ENCODE measurements at places on chromosomes 7 and 10. TPM values are rescaled to one million over a fixed set of nuclear protein-coding genes. Genes with fewer than 3 reads are reported as not detected.

GRCh38 chr7:85065888-85066485 lies 120.9 kb downstream of the SEMA3D start:
- DNase-seq = no peak
- H3K27me3 ChIP-seq = no peaks in the 10 kb centered on the region
- peaks cover 14% of the 10 kb centered on the region for H3K36me3 ChIP-seq
- H3K27ac ChIP-seq = peak overlapping the region; percentile 50

GRCh38 chr7:1501487-1502270 lies 2.5 kb downstream of the INTS1 start:
- peak overlapping the region; percentile 86 for H3K4me3 ChIP-seq
- no peaks in the 10 kb centered on the region for H3K36me3 ChIP-seq
- H3K4me1 ChIP-seq = peaks cover 9% of the 10 kb centered on the region
- H3K27ac ChIP-seq = no peak overlapping the region

- H3K36me3 ChIP-seq = no peaks in the 10 kb centered on the region
- no peaks in the 10 kb centered on the region for H3K27me3 ChIP-seq
- DNase-seq = no peak
- peaks cover 27% of the 10 kb centered on the region for H3K4me1 ChIP-seq
Observed at GRCh38 chr10:24042884-24043283, 166.1 kb upstream of the KIAA1217 start.

GRCh38 chr7:152185558-152185957 lies 160.1 kb downstream of the GALNT11 start:
- DNase-seq = no peak
- H3K4me3 ChIP-seq = no peak overlapping the region
- H3K4me1 ChIP-seq = no peaks in the 10 kb centered on the region
- H3K36me3 ChIP-seq = peaks cover 29% of the 10 kb centered on the region

Gene SVIL
- 171 TPM for total RNA-seq

GRCh38 chr10:114420811-114421485 lies 16.6 kb upstream of the AFAP1L2 start:
- no peak overlapping the region for H3K27ac ChIP-seq
- H3K4me1 ChIP-seq = peaks cover 7% of the 10 kb centered on the region
- H3K4me3 ChIP-seq = no peak overlapping the region
- no peak for DNase-seq
- H3K27me3 ChIP-seq = peaks cover 19% of the 10 kb centered on the region

Gene OSBPL3
- total RNA-seq = 43.7 TPM

- H3K27ac ChIP-seq = no peak overlapping the region
- no peaks in the 10 kb centered on the region for H3K4me1 ChIP-seq
- no peaks in the 10 kb centered on the region for H3K27me3 ChIP-seq
- DNase-seq = no peak
- no peaks in the 10 kb centered on the region for H3K36me3 ChIP-seq
Observed at GRCh38 chr7:118252087-118252486, 27.6 kb downstream of the ANKRD7 start.

DNA sequence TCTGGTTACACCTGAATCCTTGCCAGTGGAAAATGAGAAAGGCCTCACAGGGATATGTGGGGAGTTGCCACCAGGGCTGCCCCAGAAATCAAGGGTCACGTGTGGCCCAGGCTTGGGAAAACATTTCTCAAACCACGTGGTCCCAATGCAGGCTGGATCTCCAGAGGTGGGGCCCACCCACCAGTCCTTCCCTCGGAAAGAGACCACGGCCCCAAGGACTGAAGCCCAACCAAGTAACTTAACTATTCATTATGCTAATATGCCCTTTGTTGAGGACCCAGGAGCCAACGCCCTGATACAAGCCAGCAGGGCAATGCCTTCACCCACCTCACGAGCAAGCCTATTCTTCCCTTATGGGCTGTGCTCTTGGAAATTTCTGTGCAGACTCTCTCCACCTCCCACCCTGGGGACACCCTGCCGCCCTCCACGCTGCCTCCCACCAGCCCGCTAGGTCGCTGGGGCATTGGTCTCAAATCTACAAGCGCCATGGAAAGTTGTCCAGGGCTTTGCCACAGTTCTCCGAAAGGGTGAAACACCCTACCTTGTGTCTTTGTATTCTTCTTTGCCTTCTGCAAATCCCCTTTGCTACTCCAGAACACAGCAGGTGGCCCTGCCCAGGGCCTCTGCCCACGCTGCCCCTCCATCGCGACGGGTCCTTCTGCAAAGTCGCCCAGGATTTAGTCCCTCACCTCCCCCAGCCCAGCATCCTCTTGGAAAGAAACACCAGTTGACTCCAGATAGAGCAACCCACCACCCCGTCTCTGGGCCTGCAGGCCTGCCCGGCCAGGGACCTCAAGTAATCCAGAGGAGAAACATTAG lies 8.8 kb downstream of the TNS3 start:
- no peak for DNase-seq
- peak overlapping the region; percentile 65 for H3K27ac ChIP-seq
- peaks cover 23% of the 10 kb centered on the region for H3K36me3 ChIP-seq

GRCh38 chr10:49298671-49298982 lies 343 bp upstream of the C10orf71 start:
- H3K4me3 ChIP-seq = peak overlapping the region; percentile 58
- peaks cover 25% of the 10 kb centered on the region for H3K4me1 ChIP-seq
- peak overlapping the region; percentile 25 for H3K27ac ChIP-seq
- DNase-seq = no peak

GRCh38 chr10:101693651-101693977 lies 1.4 kb downstream of the FBXW4 start:
- no peaks in the 10 kb centered on the region for H3K27me3 ChIP-seq
- DNase-seq = no peak
- H3K4me3 ChIP-seq = peak overlapping the region; percentile 97
- H3K27ac ChIP-seq = peak overlapping the region; percentile 99
- H3K36me3 ChIP-seq = no peaks in the 10 kb centered on the region
- H3K4me1 ChIP-seq = peaks cover 42% of the 10 kb centered on the region

- no peak for DNase-seq
- H3K4me3 ChIP-seq = no peak overlapping the region
- H3K27ac ChIP-seq = no peak overlapping the region
- peaks cover 4% of the 10 kb centered on the region for H3K4me1 ChIP-seq
- no peaks in the 10 kb centered on the region for H3K27me3 ChIP-seq
Observed at GRCh38 chr7:93245525-93246432, 13.6 kb downstream of the VPS50 start.

GRCh38 chr7:83301416-83301815 lies 138.7 kb upstream of the PCLO start:
- no peaks in the 10 kb centered on the region for H3K36me3 ChIP-seq
- H3K4me3 ChIP-seq = no peak overlapping the region
- H3K27ac ChIP-seq = no peak overlapping the region
- no peaks in the 10 kb centered on the region for H3K4me1 ChIP-seq

Gene PPP1R3C
- total RNA-seq = 5.4 TPM

GRCh38 chr10:83617692-83618545 lies 521.4 kb upstream of the GHITM start:
- H3K27me3 ChIP-seq = peaks cover 2% of the 10 kb centered on the region
- peak overlapping the region; percentile 6 for H3K4me3 ChIP-seq
- no peak for DNase-seq

Gene CHCHD1
- total RNA-seq = 37.1 TPM

Gene CDC14C
- total RNA-seq = not detected

DNA sequence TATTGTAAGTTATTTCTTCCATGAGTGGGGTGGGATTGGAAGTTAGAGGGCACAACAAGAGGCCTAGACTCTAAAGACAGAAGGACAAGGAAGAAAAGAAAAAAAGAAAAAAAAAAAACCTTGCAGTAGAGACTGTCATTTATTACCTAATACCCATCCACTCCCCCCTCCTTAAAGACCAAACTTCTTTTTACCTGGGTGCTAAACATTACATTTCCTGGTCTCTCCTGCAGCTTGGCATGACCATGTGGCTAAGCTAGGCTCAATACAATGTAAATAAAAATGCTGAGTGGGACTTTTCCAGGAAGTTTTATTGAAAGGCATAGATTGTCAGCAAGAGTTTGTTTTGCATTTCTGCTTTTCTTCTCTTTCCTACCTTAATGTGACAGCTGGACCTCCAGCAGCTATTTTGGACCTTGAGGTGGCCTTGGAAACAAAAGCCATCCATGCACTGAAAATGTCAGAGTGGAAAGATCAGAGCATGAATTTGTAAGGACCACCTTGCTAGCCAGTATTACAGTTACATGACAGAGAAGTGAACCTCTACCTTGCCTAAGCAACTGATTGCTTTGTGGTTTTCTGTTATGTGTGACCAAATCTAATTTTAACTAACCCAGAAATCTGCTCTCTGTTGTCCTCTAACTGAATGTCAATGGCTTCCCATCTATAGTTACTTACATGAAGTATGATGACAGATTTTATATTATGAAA lies 81.3 kb upstream of the SFMBT2 start:
- no peak overlapping the region for H3K4me3 ChIP-seq
- peaks cover 10% of the 10 kb centered on the region for H3K27me3 ChIP-seq
- no peak overlapping the region for H3K27ac ChIP-seq
- no peak for DNase-seq
- H3K36me3 ChIP-seq = no peaks in the 10 kb centered on the region
- H3K4me1 ChIP-seq = peaks cover 24% of the 10 kb centered on the region

Gene CALD1
- 218 TPM for total RNA-seq

Gene LIPM
- total RNA-seq = not detected

DNA sequence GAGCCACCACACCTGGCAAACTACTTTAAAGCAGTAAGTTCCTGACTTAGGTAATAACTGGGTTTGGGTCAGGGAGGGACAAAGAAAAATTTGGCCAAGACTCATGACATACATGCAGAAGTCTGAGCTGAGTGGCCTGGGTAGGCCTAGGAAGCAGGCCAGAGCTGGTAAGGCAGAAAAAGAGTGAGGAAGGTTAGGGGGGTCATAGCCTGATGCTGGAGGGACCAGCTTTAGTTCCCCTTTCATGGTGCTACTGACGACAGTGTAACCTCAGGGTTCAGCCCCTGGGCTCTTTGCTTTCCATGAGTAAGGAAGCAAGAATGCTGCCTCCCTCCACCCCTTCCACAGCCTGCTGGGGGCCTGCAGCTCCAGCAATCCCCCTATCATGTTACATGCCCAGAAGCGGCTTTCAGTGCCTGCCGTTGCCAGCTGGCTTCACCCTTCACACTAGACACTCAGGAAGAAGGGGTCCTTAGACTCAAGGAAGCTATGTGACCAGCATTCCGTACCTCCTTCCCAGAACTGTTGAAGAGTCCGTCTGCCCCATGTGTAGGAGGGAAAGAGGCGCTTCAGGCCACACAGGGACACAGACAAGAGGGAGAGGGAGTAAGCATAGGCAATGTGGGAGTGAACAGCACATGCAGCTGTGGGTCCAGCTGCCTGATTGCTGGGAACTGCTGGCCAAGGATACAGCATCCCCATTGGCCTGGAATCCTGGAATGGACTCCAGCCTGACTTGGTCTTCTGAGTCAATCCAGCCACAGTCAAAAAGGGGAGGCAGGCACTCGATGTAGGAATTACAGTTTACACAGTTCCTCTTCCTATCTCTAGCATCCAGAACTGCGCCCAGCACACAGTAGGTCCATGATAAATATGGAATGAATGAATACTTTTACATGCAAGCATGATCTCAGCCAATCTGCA lies 4.1 kb upstream of the PLAU start:
- no peaks in the 10 kb centered on the region for H3K36me3 ChIP-seq
- H3K4me1 ChIP-seq = peaks cover 22% of the 10 kb centered on the region
- no peak for DNase-seq
- H3K27me3 ChIP-seq = peaks cover 32% of the 10 kb centered on the region
- H3K4me3 ChIP-seq = peak overlapping the region; percentile 22

DNA sequence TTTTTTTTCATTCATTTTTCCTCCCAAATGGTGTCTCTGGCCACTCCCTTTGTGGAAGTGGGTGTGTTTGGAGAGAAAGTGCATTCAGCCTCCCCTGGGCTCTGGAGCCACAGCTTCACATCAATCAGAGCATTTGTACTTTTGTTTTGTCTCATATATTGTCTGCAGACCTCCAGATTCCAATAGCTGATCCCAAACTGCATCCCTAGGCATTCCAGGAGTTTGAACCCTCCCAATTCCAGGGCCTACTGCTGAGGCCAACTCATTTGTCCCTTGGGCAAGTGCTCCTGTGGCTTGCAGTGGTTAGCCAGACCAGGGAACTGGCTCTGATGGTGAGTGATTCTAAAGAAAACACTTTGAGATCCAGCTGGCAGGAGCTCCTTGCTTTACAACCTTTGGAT lies 163.3 kb downstream of the IPMK start:
- H3K27me3 ChIP-seq = no peaks in the 10 kb centered on the region
- H3K27ac ChIP-seq = no peak overlapping the region
- DNase-seq = no peak

- H3K4me1 ChIP-seq = no peaks in the 10 kb centered on the region
- no peak for DNase-seq
- no peak overlapping the region for H3K4me3 ChIP-seq
- H3K27ac ChIP-seq = no peak overlapping the region
- peaks cover 8% of the 10 kb centered on the region for H3K27me3 ChIP-seq
- no peaks in the 10 kb centered on the region for H3K36me3 ChIP-seq
Observed at GRCh38 chr7:150855476-150856302, 3.4 kb downstream of the AOC1 start.

DNA sequence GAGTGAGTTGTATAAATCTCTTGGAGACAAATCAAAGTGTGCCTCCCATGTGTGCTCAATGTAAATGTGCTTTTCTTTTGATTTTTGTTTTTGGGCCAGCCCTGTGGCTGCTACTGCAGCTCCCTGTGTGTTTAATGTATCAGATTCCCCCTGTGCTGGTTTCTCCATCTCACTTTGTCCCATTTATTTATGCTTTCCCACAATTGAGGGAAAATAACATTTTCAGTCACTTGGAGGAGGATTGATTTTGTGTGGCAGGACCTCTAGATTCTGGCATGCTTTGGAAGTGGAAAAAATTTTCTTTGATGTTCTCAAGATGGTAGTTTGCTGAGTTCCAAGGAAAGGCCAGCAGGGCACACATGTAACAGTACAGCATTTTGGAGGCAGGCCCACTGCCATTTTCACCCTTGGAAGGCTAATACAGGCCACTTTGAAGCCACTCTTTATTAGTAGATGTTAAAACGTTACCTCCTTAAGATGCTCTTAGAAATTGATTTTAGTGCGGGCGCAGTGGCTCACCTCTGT lies 323.6 kb downstream of the BICC1 start:
- no peaks in the 10 kb centered on the region for H3K27me3 ChIP-seq
- H3K27ac ChIP-seq = no peak overlapping the region
- H3K36me3 ChIP-seq = peaks cover 9% of the 10 kb centered on the region

Gene EFCAB10
- total RNA-seq = not detected

DNA sequence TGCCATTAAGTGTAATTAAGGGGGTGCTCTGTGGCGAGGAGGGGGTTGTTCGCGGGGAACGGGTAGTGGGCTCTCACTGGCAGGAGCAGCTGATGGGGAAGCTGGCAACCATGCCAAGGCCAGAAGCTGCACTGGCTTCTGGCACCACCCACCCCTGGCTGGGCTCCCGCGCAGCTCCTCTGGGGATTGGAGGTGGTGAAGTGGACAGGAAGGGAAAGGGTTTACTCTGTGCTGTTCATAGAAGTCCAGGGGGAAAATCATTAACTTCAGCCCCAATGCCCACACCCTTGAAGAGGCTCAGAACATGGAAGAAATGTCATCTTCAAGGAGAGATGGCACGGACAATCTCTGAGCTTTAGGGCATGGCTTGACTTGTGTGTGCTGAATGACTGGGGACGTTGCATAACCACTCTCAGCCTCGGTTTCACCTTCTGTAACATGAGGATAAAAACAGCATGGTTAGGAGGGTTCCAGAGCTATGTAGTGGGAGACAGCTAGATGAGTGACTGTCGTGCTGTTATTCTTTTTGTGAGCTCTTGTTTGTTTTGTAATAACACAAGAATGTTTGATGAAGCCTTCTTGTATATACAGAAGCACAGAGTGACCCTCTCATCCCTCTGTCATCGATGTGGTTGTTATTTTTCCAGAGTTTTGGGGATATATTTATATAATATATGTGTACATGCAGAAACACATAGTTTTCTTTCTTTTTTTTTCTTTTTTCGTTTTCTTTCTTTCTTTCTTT lies 29.9 kb downstream of the KAZALD1 start:
- no peak overlapping the region for H3K27ac ChIP-seq
- no peak for DNase-seq
- peaks cover 82% of the 10 kb centered on the region for H3K27me3 ChIP-seq
- H3K4me1 ChIP-seq = peaks cover 18% of the 10 kb centered on the region

Data from type B pancreatic cell (in vitro differentiated cells).